ENCODE measurements at places on chromosomes 12 and 14. TPM values are rescaled to one million over a fixed set of nuclear protein-coding genes. Genes with fewer than 3 reads are reported as not detected.

DNA sequence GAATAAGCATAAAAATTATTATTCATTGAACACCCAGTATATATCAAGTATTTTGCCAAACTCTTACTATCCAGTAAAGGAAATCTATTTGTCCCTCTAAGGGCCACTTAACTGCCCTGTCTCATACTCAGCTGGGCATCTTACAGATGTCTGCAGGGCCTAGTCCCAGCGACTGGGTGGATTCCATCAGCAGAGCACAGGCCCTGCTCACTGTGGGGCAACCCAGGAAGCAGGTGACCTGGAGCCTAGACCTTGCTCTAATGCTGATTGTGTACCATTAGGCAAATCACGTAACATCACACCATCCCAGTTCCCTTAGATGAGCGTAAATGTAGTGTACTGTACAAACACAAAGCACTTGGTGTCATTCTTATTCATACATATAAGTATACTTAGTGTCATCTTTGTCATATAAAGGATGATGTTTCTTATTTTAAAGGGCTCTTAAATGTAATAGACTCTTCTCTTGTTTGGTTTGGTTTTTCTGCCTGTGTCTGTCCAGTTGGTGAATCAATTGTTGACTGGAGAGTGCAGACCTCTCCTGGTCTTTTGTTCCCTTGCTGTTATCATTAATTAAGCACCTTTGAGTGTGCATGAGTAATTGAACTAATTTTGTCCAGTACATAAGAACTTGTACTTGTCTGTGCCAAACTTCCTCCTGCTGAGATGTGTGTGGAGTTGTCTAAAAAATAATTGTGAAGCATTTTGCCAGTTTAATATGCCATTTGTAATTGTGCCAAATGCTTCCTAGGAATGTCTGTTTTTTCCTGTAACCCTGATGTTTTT lies 49.3 kb downstream of the RAB35 start:
- H3K27ac ChIP-seq, result no peak overlapping the region
- H3K27me3 ChIP-seq, result no peaks in the 10 kb centered on the region
- DNase-seq, result no peak
- peaks cover 23% of the 10 kb centered on the region for H3K36me3 ChIP-seq
- H3K4me1 ChIP-seq, result no peaks in the 10 kb centered on the region

The HPD gene
- total RNA-seq, result not detected

DNA sequence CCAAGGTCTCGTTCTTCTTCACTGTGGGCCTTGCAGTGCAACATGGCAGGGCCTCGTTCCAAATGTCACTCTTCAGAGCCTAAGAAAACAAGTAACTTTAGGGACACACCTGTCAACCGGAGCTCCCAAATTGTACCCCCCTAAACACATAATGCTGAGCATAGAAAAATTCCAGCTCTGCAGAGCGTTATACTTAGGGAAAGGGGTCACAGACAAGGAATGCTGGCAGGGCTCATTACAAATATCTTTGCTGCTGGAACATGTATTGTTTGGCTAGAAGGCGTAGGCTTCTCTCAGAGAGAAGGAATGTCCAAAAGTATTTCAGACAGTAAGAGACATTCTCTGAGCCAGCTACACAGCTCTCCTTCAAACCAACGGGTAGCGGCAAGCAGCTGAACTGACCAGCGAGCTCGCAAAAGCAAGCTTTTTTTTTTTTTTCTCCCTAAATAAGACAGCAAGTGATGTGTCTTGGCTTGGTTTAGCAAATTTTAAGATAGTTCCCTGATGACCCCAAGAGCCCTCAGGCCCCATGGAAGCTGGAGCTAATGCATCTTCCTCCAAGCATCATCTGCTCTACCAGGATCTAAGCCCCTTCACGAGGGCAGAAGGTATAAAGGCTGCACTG lies 24.5 kb downstream of the SSH1 start:
- DNase-seq, result no peak
- no peak overlapping the region for H3K4me3 ChIP-seq
- peaks cover 67% of the 10 kb centered on the region for H3K36me3 ChIP-seq
- H3K27ac ChIP-seq, result no peak overlapping the region
- peaks cover 79% of the 10 kb centered on the region for H3K4me1 ChIP-seq

DNA sequence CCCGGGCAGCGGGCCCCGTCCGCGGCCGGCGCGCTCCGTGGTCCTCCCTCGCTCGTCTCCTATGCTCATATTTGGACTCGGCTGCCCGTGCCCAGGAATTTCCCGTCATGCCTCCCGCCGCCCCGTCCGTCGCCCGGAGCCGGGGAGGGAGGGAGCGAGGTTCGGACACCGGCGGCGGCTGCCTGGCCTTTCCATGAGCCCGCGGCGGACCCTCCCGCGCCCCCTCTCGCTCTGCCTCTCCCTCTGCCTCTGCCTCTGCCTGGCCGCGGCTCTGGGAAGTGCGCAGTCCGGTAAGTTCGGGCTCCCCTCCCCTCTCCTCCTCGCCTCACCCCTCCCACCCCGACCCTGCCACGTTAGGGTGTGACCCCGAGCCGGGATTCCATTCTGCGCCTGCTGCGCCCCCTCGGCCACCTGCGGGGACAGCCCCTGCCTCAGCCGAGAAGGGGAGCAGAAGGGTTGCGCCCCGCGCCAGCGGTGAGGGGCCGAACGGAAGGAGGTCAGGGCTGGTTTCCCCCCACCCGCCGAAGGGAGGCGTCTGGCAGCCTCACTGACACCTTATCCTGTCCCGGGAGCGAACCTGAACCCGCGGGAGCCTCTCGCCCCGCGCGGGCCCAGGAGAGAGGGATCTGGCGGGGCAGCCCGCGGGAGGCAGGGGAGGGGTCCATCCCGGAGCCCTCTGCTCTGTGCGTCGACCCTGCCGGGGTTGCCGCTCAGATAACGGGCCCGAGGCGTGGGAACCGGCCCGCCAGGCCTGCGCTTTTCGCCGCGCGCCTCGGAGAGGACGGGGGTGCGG lies at the start of gene MSRB3:
MSRB3 (plus strand) TSS at position 108 of the 793 bp plus-strand sequence. CDS start 29,897 bp downstream, outside the sequence.
- peak; percentile 28 for DNase-seq
- H3K4me1 ChIP-seq, result peaks cover 6% of the 10 kb centered on the region
- H3K27me3 ChIP-seq, result peaks cover 60% of the 10 kb centered on the region
- H3K27ac ChIP-seq, result no peak within 1 kb of the TSS
- peak within 1 kb of the TSS; percentile 60 for H3K4me3 ChIP-seq

The MYH6 gene
- not detected for total RNA-seq

- H3K4me3 ChIP-seq, result no peak overlapping the region
- peaks cover 29% of the 10 kb centered on the region for H3K4me1 ChIP-seq
- no peaks in the 10 kb centered on the region for H3K27me3 ChIP-seq
Observed at GRCh38 chr14:98912655-98913054, 359.3 kb downstream of the BCL11B start.

GRCh38 chr12:66708704-66709456 lies 30.0 kb upstream of the GRIP1 start:
- H3K4me3 ChIP-seq, result peak overlapping the region; percentile 37
- peaks cover 2% of the 10 kb centered on the region for H3K36me3 ChIP-seq
- peaks cover 29% of the 10 kb centered on the region for H3K4me1 ChIP-seq
- no peak for DNase-seq

- no peak overlapping the region for H3K4me3 ChIP-seq
- no peak for DNase-seq
- H3K27ac ChIP-seq, result no peak overlapping the region
- no peaks in the 10 kb centered on the region for H3K27me3 ChIP-seq
Observed at GRCh38 chr14:24063263-24063836, 8.0 kb upstream of the CPNE6 start.

DNA sequence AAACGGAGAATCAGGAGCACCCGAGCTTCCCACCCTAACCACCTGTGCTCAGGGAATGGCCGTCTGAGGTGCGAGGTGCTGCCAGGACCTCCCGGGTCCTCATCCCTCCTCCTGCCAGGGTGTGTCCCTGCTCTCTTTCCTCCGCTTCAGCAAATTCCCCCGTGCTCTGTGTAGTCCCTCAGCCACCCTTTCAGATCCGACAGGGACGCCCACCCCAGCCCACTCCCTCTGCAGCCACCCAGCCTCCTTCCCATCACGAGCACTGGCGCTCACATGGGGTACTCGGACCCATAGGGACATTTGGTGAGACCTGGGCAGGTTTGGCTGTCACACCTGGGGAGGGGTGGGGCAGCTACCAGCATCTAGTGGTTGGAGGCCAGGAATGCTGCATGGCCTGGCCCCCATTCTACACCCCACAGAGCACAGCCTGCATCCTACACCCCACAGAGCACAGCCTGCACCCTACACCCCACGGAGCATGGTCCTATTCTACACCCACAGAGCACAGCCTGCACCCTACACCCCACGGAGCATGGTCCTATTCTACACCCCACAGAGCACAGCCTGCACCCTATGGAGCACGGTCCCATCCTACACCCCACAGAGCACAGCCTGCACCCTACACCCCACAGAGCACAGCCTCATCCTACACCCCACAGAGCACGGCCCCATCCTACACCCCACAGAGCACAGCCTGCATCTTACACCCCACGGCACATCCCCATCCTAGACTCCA lies 12.7 kb downstream of the GALNT9 start:
- no peaks in the 10 kb centered on the region for H3K4me1 ChIP-seq
- H3K27ac ChIP-seq, result no peak overlapping the region
- no peak overlapping the region for H3K4me3 ChIP-seq
- H3K27me3 ChIP-seq, result no peaks in the 10 kb centered on the region
- DNase-seq, result no peak

DNA sequence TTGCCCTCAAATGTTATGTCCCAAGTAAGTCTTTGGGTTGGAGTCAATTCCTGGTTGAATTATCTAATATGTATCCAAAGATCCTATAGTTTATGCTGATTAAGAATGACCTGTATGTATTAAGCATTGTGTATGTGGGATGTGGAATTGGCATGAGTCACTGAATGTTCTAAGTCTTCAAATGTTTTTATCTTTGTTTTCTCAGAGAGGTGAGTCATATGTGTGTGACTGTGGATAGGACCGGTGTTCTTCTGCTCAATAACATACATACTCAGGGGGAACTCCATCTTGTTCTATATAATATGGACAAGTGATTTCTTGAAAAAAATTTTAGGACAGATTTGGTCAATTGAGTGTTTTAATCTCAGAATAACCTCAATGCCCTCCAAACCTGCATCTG lies 57.9 kb downstream of the NAV3 start:
- no peaks in the 10 kb centered on the region for H3K4me1 ChIP-seq
- no peak overlapping the region for H3K4me3 ChIP-seq
- no peaks in the 10 kb centered on the region for H3K36me3 ChIP-seq
- DNase-seq, result no peak
- no peaks in the 10 kb centered on the region for H3K27me3 ChIP-seq

DNA sequence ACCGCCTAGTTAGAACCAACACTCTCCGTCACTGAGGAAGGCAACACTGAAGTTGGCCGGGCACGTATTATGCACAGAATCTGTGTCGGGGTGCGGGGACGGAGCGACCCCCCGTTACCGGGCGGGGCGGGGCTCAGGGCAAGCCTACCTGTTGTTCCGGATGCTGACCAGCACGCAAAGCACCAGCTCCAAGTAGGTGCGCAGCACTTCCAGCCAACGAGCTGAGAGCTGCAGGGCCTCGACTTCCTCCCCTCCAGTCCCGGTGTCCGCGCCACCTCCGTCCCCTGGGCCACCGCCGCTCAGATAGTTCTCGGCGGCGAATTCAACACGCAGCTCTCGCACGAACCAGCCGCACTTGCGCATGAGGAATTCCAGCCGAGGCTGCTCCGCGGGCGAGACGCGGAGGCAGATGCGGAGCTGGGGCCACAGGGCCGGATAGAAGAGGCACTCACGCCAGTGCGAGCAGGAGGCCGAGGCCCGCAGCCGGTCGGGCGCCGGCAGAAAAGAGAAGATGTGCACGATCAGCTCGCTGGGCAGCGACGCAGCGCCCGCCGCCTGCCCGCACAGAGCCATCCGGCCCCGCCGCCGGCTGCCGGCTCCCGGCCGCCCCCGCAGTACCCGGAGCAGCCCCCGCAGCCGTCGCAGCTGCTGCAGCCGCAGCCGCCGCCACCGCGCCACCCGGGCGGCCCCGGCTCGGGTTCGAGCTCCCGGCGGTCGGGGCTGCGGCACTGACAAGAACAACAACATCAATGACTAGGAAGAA lies 636 bp downstream of the FBXO33 start:
- H3K36me3 ChIP-seq, result peaks cover 13% of the 10 kb centered on the region
- peak; percentile 65 for DNase-seq
- H3K27ac ChIP-seq, result peak overlapping the region; percentile 100
- peak overlapping the region; percentile 97 for H3K4me3 ChIP-seq
- peaks cover 46% of the 10 kb centered on the region for H3K4me1 ChIP-seq
- no peaks in the 10 kb centered on the region for H3K27me3 ChIP-seq

DNA sequence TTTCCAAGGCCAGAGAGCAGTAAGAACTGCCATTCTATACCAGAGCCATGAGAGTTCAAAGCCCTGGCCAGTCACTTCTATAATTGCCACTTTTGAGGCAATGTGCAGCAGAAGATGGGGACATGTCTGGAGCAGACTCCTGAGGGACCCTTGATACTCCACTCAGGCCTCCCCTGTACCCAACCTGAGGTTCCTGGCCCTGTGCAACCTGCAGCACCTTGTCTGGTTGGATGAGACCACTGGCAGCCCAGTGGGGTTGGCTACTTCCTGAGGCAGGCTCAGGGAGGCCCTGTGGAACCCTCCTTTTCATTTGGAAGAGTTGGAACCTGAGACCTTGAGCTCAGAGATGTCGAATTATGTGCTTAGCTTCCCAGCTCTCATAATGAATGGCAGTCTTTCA lies 54.4 kb downstream of the GALNT16 start:
- H3K27ac ChIP-seq, result no peak overlapping the region
- H3K4me1 ChIP-seq, result no peaks in the 10 kb centered on the region
- H3K36me3 ChIP-seq, result no peaks in the 10 kb centered on the region
- no peak for DNase-seq

GRCh38 chr12:30082381-30082780 lies 298.6 kb upstream of the TMTC1 start:
- H3K36me3 ChIP-seq, result no peaks in the 10 kb centered on the region
- DNase-seq, result no peak
- no peak overlapping the region for H3K4me3 ChIP-seq
- no peaks in the 10 kb centered on the region for H3K4me1 ChIP-seq
- no peak overlapping the region for H3K27ac ChIP-seq
- no peaks in the 10 kb centered on the region for H3K27me3 ChIP-seq

The KRT6C gene
- total RNA-seq, result not detected

DNA sequence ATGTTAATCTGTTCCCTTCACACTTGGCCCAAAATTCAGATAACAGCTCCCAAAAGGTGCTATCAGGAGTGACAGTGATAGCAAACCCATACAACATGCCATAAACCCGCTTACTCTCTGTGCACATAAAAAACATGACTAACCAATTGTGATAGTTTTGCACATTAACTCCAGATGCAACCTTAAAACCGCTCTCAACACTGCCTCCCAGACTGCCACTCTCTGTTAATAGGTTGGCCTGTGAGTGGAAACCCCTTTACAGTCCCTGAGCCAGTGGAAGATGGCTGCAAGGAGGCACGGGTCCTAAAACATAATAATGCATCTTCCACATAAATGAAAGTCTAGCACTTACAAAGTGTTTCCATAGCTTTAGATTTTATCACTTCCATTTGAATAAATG lies 12.0 kb upstream of the TMTC1 start:
- no peak for DNase-seq
- no peaks in the 10 kb centered on the region for H3K36me3 ChIP-seq
- no peak overlapping the region for H3K27ac ChIP-seq

The TAS2R46 gene
- 1.4 TPM for total RNA-seq

DNA sequence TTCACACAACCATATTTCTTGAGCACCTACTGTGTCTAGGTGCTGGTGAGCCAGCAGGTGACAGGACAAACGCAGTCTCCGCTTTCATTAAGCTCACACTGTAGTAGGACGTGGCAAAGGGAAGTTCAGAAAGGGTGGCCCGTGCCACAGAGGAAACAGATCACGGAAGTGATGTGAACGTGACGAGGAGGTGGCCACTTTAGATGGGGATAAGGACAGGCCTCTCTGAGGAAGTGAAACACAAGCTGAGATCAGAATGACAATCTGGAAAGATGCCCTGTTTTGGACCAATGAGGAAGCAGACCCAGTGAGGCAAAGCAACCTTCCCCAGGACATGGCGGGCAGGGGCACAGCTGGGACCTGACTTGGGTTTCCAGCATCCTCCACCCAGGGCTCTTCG lies 127.4 kb upstream of the PRMT8 start:
- H3K36me3 ChIP-seq, result no peaks in the 10 kb centered on the region
- no peaks in the 10 kb centered on the region for H3K4me1 ChIP-seq
- H3K27me3 ChIP-seq, result peaks cover 15% of the 10 kb centered on the region
- H3K27ac ChIP-seq, result no peak overlapping the region
- DNase-seq, result no peak
- no peak overlapping the region for H3K4me3 ChIP-seq
